T-helper 2 cell (primary cell): ENCODE measurements at places on chromosomes 5 and 9.

DNA sequence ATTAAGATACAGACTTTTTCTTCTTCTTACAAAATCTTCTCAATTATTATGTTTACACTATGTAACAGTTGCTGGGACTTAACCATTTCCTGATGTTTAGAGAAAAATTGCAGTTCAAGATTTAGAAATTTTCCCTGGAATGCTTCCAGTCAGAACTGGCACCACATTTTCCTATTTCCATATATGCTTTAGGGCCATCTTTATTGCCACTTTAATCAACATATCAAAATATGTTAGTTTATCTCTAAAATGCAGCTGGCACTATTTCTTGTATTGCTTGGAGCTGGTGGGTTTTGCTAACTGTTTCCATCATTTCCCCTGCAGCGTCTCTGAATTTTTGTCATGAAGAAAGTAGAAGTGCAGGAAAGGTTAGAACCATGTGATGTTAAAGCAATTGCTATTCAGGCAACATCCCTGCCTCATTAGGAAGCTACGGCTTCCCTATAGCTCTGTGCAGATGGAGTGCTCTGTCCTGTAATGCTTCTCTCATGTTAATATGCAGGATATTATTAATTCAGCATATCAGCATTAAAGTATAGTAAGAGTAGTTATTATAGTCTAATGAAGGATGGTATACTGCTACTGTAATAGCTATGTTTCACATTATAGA, 269.1 kb downstream of the MTRR start:
- no peak for DNase-seq

GRCh38 chr5:149195962-149196361, 54.7 kb downstream of the ABLIM3 start:
- DNase-seq = no peak

DNA sequence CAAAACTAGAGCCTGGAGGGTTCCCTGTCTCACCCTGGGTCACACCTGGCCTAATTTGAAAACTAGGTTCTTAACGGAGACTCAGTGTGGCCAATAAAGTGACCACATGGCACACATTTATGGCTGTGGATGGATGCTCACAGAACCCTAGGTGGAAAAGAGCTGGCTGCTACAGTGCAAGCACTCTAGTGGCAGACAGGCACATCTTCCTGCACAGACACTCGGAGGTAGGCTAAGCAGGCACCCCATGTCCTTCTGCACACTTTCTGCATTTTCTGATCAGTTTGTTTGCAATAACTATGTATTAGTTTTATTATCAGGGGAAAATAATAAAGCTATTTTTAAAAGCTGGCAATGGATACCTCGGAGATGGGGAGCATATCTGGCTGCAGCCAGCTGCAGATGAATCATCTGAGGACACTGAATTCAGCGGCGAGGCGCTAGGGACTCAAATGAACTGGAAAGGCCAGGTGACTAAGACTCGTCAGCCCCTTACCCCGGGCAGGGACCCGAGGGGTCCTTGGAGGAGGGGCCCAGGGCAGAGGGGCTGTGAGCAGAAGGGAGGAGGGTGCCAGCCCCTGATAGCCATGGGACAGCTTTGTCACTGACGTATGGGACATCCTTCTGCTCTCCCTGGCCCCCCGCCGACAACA, 96.2 kb downstream of the OLFM1 start:
- DNase-seq = no peak

GRCh38 chr5:149217096-149217802, 54.4 kb upstream of the AFAP1L1 start:
- no peak for DNase-seq

DNA sequence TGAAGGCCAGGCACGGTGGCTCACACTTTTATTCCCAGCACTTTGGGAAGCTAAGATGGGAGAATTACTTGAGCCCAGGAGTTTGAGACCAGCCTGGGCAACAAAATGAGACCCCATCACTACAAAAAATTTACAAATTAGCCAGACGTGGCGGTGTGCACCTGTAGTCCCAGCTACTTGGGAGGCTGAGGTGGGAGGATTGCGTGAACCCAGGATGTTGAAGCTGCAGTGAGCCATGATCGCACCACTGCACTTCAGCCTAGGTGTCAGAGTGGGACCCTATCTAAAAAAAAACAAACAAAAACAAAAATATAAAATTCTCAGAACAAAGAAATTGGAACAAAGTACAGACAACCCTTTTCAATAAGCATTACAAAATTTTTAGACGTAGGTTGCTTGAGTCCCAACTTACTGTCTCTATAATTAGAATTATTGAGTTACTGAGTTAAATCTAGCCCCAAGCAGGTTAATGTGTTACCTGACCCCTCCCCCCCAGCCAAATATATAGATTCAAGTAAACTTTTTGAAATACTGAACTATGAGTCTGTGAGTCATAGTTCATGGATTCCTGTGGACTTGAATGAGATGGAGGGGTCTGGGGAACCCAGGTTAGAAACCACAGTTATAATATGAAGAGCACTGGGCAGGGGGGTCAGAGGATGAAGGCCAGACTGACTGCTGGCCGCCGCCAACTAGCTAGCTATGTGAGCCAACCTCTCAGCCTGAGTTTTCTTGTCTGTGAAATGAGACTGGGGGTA, 173.1 kb downstream of the AOPEP start:
- DNase-seq = no peak

- DNase-seq = no peak
Measured at GRCh38 chr9:133979921-133980863, 11.9 kb downstream of the VAV2 start.

GRCh38 chr9:127463911-127464310, 12.6 kb downstream of the LRSAM1 start:
- no peak for DNase-seq

DNA sequence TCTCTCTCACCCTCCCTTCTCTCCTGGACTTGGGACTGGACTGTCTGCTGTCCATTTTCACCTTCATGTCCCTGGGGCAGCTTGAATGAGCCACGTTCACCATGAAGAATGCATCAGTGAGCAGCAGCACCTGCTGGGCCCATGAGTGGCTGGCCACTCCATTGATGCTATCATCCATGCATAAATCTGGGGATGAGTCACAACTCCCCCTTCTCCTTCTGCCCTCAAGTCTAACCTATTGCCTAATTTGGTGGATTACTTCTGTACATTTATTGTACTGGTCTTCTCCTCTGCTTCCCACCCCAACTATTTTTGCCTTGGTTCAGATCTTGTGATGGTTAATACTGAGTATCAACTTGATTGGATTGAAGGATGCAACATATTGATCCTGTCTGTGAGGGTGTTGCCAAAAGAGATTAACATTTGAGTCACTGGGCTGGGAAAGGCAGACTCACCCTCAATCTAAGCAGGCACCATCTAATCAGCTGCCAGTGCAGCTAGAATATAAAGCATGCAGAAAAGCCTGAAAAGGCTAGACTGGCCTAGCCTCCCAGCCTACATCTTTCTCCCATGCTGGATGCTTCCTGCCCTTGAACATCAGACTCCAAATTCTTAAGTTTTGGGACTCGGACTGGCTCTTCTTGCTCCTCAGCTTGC, 46.7 kb downstream of the GDNF start:
- DNase-seq = no peak

GRCh38 chr9:7369384-7369821, 430.2 kb downstream of the DMAC1 start:
- DNase-seq = no peak

- DNase-seq = no peak
Measured at GRCh38 chr5:104018299-104018698, 455.7 kb upstream of the NUDT12 start.

GRCh38 chr9:27471789-27472188, 52.3 kb upstream of the IFNK start:
- DNase-seq = no peak

- no peak for DNase-seq
Measured at GRCh38 chr5:68385936-68386335, 170.4 kb downstream of the PIK3R1 start.

- DNase-seq = no peak
Measured at GRCh38 chr5:101431201-101431600, 528.1 kb upstream of the ST8SIA4 start.

DNA sequence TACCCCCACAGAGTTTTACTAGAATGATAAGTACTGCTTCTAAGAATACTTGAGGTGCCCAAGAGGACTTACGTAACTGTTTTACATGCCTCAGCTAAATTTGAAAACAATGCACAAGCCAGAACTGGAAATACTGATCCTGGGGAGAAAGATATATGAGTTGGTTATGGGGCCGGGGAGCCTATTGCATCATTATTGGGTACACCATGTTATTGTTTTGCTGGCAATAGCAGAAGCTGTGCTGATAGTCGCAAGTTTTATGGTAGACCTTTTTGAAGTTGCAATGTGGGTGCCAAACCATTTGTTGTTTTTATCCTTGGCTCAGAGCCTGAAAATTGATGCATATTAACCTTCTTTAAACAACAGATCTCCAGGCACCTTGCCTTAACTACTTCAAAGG, 108.4 kb upstream of the DHFR start:
- no peak for DNase-seq

- no peak for DNase-seq
Measured at GRCh38 chr9:113246928-113247327, 25.6 kb downstream of the SLC31A1 start.

DNA sequence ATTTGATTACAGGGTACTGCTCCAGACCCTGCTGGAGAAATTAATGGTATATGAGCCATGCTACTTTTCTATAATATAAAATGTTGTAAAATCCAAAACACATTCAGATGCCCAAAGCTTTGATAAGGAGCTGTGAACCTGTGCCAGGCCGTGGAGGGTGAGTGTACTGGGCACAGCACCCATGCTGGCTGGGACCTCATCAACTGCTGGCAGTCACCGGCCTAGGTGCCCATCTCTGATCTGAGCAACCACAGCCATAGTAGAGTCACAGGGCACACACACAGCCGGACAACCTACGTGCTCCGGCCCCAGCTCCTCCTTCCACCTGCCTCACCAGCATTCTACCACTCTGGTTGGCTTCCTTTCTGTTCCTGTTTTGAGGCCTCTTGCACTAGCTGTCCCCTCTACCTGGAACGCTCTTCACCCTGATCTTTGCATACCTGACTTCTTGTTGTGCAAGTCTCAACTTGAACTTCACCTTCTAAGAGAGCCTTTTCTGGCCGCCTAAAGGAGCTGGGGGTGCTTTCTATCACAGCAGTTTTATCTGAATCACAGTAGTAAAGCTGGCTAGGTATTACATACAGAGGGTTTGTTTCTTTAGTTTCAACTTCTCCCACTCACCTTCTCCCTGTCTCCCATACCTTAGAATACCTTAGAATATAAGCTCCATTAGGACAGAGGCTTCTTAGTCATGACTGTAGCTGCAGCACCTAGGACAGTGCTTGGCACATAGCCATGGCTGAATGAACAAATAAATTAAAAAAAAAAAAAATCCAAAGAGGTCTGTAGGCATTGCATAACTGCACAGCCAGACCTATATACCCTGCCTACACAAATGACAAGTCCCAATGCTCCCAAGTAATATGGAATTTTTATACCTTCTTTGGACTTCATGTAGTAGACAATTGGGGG, 51.7 kb downstream of the MED27 start:
- DNase-seq = no peak

- peak; percentile 71 for DNase-seq
Measured at GRCh38 chr5:172766287-172767108, 4.5 kb downstream of the DUSP1 start.

GRCh38 chr9:124340219-124341069, 74.8 kb downstream of the PSMB7 start:
- no peak for DNase-seq

DNA sequence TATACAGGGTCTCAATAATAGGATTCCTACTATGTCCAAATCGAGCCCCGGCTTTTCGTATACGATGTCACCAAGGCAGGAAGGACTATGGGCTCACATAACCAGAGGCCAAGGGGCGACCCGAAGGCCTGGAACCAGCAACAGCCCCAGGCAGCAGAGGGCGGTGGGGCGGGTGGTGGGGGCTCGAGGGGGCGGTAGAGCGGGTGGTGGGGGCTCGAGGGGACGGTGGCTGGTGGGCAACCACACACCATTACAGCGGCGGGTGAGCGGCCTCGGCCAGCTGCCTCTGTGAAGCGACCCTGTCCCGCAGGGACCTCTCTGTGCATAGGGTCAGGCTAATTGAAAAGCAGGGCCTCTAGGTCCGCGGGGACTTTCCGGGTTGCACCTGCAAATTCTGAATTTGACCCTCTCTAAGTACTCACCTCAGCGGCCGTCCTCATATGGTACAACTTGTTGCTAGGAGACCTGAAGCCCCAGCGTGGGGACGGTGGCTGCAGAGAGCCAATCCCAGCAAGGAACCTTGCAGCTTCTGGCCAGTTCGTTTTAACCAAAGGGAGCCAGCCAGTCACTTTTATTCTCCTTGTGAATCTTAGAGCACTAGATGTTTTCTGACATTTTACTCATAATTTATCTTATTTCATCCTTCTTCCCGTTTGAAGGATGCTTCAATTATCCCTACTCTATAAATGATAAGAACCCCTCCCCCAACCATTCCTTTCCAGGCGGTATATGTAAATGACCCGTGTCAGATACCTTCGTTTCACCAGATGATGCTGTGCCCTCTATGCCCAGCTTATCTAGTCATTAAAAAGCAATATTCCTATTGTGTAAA, at the start of gene NME5:
Gene NME5 (minus strand): TSS at position 480 of the 832 bp plus-strand sequence. CDS start 648 bp downstream, outside the sequence.
- DNase-seq = no peak

GRCh38 chr5:110258460-110259216, 467.8 kb downstream of the TMEM232 start:
- no peak for DNase-seq

GRCh38 chr5:122915717-122916461, 70.5 kb downstream of the SNX24 start:
- no peak for DNase-seq

DNA sequence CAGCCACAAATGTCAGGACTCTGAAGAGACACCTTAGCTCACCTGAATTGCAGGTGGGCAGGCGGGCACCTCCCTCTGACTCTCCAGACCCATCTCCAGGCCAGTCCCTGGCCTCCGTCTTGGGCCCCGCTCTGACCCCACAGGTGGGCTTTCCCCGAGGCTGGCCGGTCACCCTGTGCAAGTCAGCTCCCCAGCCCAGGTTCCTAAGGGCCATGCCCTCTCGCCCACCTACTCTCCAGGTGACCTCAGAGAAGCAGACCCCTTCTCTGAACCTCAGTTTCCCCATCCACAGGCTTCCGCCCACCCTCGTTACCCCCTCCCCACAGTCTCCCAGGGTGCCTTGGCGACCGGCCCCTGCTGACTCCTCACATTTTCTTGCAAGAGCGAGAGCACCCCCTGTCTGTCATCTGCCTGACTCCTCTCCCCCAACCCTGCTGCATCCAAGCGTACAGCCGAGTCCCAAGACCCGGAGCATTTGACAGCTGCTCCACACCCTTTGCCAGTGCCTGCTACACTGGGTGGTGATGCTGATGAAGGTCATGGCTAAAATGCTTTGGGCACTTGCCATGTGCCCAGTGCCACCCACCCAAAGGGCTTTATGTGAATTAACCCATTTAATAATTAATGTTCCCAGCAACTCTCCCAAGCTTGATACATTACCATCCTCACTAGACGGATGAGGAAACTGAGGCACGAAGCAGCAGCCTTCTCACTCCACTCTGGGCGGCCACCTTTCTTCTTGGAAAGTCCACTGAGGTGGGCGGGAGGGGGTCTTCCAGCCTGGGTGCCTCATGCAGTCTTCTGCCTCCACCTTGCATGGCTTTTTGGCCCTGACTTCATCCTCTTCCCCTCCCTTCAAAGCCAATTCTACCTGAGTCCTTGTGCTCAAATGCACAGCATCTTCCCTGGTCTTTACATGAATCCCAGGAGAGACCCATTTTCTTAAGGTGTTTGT, 51.1 kb upstream of the ORM1 start:
- no peak for DNase-seq
